Stimulated activated CD4-positive, alpha-beta T cell treated with anti-CD3 and anti-CD28 coated beads, Interleukin-12 subunit alpha, Interleukin-12 subunit beta, amount 100 ng/mL, for 48 hours (primary cell): ENCODE measurements at places on chromosomes 6 and 20.

- no peak for DNase-seq
Measured at GRCh38 chr6:124882579-124883393, 79.5 kb upstream of the RNF217 start.

GRCh38 chr6:105015482-105015881, 58.6 kb downstream of the LIN28B start:
- no peak for DNase-seq

GRCh38 chr6:136641166-136641565, 90.9 kb upstream of the MAP7 start:
- DNase-seq = no peak

DNA sequence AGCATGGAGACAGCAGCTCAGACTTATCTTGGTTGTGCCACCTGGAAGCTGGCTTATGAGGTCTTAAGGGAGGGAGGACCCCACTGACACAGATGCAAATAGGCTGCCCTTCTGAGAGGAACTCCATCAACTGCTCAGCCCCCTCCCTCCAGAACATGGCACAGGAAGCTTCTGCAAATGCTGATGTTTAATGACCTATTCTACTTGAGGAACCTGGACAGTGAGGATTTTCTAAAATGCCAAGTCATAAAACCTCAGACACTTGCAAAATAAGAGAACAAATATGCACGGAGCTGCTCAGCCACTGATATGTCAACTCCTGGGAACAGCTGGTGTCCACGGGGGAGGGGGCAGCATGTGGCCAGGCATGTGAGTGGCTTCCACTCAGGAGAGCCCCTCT, 3.5 kb downstream of the CST9 start:
- no peak for DNase-seq

GRCh38 chr6:157791450-157791849, 31.6 kb upstream of the SNX9 start:
- DNase-seq = no peak

DNA sequence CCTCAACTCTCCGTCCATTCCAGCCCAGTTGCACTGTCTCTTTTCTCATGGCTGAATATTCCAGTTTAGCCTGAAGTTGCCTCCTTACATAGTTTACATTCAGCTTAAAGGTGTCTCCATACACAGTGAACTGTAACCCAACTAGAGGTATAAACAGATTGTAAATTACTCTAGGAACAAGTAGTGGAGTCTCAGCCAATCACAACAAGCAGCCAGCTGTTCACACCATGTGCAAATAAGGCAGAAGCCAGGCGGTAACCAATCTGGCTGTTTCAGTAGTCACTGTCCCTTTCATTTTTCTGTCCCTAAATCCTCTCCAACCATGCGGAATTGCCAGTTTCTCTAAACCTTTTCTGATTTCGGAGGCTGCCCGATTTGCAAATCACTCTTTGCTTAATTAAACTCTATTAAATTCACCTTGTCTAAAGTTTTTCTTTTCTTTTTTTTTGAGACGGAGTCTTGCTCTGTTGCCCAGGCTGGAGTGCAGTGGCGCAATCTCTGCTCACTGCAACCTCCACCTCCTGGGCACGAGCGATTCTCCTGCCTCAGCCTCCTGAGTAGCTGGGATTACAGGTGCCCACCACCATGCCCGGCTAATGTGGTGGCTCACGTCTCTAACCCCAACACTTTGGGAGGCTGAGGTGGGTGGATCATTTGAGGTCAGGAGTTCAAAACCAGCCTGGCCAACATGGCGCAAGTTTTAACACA, 37.6 kb upstream of the GFOD1 start:
- DNase-seq = no peak

DNA sequence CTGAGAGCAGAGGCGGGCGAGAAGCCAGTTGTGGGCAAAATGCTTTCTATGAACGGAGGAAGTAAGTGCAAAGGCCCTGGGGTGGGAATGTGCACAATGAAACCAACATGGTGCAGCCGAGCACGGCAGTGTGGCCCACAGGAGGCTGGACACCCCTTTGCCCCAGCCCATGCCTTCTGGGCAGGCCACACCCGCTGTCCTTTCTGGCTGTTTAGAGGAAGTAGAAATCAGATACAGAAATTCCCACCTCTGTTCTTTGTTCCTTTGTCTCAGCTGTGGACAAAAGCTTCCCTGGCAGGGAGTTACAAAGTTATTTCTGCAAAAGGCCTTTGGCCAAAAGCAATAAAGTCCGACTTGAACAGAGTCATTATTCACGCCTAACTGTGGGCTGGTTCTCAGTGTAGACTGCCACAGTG, 11.9 kb downstream of the SULF2 start:
- no peak for DNase-seq

DNA sequence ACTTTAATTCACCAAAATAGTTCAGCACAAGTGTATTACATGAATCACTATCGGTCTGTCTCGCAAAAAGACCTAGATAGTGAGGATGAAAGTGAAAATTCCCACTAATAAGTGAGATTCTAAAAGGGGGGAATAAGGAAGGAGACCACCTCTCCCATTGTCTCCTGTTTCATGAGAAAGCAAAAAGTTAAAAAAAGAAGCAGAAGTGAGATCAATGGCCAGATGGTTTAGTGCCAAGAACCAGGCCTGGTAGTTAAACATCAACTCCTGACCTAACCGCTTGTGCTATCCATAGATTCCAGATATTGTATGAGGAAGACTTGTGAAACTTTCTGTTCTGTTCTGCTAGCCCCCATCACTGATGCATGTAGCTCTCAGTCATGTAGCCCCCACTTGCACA, 293.0 kb downstream of the RNGTT start:
- no peak for DNase-seq

GRCh38 chr20:23255106-23255505, 95.5 kb upstream of the NXT1 start:
- DNase-seq = no peak

- no peak for DNase-seq
Measured at GRCh38 chr20:52056203-52057062, 135.1 kb downstream of the ZFP64 start.
